Amniotic stem cell (primary cell): ENCODE measurements at places on chromosomes 11 and 22.

DNA sequence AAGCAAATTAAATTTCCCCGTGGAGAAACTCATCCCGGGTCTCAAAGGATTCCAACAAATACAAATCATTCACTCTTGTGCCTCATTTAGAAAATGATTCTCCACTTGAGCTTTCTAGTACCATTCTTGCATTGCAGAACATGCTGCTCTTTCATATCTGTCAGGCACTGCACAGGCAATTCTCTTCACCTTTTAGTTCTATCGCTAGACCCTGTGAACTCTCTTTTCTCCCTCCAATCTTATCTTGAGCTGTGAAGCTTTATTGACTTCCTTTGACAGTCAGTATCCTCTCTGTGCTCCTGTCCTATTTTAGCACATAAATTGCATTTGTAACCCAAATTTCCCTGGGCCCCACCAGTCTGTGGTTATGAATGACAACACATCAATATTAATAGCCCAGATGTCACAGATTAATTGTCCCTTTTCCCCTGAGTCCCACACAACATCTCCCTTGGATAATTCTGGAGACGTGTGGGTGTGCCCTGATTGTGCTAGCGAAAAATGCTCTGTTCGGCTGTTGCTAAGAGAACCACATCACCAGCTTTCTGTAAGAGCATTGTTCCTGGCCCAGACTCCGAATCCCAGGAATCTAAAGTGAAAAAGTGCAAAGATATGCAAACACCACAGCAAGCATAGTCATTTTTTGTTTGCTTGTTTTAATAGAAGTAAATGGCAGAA, 22.4 kb upstream of the SC5D start:
- no peak for DNase-seq

- DNase-seq, result no peak
Observed at GRCh38 chr11:13664351-13664750, 4.1 kb upstream of the FAR1 start.

GRCh38 chr11:125935618-125936199, 10.1 kb upstream of the VSIG10L2 start:
- no peak for DNase-seq

DNA sequence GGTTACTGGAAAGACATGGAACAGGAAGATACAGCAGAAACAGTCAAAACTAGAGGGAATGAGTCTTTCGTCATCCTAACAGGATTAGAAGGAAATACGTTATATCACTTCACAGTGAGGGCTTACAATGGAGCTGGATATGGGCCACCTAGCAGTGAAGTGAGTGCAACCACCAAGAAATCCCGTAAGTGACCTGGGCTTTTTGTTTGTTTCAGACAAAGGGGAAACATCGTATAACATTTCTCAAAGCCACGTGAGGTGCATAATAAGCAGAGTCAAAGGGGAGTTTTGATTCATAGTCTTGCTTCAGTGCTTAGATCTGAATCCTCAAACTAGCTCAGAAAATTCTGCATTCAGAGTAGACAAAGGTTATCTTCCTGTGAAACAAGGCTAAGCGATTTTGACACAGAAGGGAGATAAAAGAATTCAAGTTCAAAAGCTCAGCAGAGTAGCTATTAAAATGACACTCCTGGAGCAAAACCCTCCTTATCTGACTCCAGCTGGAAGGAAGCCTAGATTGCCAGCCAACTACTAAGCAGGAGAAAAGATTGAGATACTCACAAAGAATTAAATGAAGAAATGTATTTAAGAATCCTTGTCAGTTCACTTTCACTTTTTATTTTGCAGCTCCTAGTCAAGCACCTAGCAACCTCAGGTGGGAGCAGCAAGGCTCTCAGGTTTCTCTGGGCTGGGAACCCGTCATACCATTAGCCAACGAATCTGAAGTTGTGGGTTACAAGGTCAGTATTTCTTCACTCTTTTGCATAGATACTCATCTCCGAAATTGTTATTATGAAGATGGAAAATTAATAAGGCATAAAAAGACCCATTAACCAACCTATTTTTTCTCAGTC, 346.4 kb upstream of the ARHGAP42 start:
- no peak for DNase-seq

DNA sequence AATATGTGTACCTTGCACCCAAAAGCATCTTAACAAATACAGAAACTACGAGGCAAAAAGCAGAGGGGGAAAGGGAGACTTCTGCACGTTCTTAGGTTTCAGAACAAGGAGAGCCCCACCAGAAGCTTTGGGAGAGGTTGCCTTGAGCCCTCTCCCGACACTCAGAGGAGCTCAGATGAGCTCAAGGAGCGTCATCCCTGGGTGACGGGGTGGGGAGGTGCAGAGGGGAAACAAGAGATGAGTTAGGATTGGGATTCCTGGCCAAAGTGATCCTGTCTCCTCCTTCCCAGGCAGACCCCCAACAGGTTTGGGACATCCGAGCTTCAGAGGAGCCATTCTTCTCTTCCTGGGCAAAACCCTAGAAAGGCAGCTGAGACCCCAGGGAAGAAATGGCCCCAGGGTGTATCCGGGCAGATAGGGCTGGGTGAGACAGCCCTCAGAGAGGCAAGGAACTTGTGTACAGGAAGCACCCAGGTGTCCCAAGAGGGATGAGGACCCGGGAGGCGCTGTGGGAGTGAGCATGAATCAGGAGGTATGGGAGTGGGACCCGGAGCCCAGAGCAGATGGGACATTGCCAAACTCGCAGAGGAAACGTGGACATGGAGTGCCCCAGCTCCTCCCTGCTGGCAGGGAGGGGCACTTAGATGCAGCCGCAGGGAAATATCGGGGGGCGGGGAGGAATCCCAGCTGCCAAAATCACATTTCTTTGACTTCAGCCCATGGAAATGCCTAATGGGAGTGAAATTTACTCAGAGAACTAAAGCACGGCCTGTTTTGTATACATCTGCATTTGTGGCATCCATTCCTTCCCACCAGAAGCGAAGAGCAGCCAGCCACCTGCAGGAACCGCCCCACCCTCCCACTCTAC, 12.4 kb downstream of the C1QTNF6 start:
- DNase-seq, result no peak

DNA sequence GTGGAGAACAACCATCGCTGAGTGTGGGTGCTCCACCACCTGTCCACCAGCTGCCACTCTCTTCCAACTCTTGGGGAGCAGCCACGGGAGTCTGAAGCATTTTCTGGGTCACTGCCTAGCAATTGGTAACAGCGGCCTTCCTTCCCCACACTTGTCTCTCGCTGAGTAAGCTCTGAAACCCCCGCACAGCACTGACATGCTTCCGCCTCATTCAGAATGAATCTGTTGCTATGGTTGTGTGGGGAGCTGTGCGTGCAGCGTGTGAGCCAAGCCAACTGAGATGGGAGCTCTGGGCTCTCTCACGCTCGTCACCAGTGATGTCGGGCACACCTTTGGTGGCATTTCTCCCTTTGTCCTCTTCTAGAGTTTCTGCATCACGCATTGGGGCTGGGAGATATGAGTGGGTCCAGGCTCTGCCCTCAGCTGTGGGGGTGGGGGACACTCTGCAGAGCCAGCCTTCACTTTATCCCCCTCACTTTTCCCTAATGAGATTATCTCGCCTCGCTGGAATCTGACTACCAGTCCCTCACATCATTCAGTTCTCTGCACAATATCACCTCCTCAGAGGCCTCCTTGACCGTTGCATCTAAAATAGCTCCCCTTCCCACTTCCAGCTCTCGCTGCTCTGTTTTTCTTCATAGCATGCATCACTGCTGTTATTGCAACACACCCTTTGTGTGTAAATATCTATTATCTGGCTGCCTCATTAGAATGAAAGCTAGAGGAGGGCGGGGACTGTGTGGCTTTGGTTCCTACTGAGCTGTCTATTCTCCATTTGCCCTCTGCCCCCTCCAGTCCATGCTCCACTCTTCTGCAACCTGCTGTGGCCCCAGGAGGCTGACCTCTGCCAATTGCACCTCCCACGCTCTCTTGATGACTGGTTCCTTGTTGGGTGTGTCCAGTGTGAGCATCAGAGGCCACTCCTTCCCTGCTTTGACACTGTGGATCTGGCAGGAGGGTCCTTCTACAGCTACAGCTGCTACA, 569.9 kb upstream of the CADM1 start:
- no peak for DNase-seq

GRCh38 chr11:131278472-131278871, 91.9 kb upstream of the NTM start:
- no peak for DNase-seq

DNA sequence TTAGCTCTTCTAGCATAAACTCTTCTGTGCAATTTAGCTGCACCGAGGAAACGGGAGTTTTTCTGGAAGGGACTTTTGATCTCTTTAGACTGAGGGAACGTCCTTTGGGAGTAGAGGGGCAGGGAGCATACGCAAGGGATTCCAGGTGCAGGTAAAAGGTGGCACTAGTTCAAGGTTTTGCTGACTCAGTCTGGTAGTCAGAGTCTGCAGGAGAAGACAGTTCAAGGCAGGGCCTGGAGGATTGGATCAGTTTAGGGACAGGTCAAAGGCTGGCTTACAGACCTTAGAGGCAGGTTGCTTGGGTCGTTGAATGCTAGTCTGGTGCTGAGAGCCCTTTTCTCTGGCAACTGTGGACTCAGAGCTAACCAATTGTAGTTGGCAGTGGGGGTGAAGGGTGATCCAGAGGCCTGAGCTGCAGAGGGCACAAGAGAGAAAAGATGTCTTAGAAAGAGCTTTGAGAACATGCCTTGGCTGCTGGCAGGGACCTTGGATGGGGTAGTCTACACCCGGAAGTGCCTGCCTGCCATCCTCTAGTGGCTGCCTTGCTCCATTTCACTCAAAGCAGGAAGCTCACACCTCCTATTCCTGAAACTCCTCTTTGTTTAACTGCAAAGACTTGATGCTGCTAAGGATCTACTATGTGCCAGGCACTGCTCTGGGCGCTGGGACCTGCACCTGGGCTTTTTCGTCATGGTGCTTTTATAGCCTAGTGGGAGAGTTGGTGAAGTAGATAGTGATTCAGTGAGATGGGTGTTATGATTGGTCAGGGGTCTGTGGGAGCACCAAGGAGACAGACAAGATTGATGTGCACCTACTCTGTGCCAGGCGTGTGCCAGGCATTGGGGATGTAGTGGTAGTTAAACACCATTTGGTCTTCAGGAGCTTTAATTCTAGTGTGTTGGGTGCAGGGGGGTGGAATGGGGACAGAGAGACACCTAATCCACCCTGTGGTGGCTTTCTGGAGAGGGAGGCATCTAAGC, 17.1 kb downstream of the MIAT start:
- DNase-seq, result no peak

DNA sequence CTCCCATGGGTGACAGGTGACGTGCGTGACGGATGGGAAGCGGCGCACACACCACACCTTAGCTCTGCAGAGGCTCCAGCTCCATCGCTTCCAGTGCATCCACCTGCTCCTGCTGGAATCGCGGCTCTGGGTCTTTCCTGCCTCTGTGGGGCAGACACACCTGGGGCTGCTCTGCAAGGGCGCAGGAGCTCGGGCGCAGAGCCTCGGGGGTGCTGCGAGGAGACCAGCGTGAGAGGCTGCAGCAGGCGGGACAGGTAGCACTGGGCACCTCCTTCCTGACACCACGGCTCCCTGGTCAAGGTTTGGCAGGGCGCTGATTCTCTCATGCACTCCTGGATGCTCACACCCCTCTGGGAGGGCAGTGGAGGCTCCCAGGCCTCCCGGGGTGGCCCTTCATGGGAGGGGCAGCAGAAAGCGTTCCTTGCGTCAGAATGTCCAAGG, 1494.3 kb downstream of the BRD1 start:
- DNase-seq, result no peak

- no peak for DNase-seq
Observed at GRCh38 chr22:19974268-19974861, 32.7 kb upstream of the TXNRD2 start.

DNA sequence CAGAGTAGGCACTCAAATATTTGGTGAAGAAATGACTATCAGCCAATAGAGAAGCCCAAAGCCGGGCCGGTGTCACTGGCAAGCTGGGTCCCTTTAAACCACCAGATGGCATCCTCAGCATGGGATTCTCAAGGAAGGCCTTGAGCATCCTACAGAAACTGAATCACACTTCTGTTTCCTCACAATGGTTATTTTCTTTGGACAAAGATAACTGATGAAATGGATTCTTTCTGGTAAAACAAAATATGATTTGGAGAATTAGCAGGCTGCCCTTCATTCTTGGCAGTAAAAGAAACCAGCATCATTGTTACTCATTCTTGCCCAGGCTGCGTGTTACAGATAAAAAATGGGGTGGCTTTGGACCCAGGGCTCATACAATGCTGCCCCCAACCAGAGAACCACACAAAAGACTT, 30.3 kb upstream of the ASPHD2 start:
- DNase-seq, result peak; percentile 57

- DNase-seq, result no peak
Observed at GRCh38 chr22:30279932-30280331, 9.4 kb downstream of the CASTOR1 start.

- no peak for DNase-seq
Observed at GRCh38 chr11:1422481-1422880, 32.7 kb downstream of the BRSK2 start.
